ENCODE measurements at places on chromosomes 4 and X.

GRCh38 chrX:30887721-30888120 lies 1.3 kb downstream of the TAB3 start:
- no peak for DNase-seq

- no peak for DNase-seq
Measured at GRCh38 chrX:9315086-9315485, 149.8 kb upstream of the TBL1X start.

DNA sequence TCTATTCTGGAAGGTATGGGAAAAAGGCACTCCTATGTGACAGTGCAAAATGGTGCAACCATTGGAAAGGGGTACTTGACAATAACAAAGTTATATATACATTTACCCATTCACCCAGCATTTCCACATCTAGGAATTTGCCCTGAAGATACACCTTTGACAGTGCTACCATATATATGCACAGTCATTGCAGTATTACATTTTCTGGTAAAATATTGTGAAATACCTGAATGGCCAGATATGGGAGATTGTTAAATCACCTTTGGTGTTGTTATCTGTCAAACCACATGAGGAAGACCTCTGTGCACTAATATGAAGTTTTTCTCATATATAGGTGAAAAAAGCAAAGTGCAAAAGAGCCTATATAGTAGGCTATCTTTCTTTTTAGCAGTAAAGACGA lies 53.5 kb downstream of the SMAD1 start:
- DNase-seq, result no peak

- no peak for DNase-seq
Measured at GRCh38 chr4:17469931-17470674, 41.8 kb downstream of the QDPR start.

DNA sequence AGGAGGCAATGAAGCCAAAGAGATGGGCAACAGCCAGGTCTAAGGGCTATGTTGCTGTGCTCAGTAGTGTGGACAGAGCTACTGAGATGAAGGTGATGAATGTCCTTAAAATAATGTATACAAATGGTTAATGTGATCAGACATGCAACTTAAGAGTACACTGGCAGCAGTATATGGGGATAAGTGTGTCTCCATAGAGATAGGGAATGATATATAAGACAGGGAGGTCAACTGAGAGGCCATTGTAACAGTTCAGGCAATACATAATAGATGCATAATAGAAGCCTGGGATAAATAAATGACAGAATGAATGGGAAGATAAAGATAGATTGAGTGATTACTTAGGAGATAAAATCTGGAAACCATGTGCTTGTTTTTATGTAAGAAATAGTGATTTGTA lies 250.0 kb downstream of the CFAP299 start:
- DNase-seq, result no peak

- no peak for DNase-seq
Measured at GRCh38 chr4:78902298-78902697, 36.9 kb downstream of the PAQR3 start.

GRCh38 chr4:182752158-182752910 lies 164.9 kb downstream of the DCTD start:
- no peak for DNase-seq

- no peak for DNase-seq
Measured at GRCh38 chr4:82696117-82696860, 102.3 kb downstream of the SCD5 start.

GRCh38 chrX:13235930-13236329 lies 83.9 kb downstream of the ATXN3L start:
- DNase-seq, result no peak

DNA sequence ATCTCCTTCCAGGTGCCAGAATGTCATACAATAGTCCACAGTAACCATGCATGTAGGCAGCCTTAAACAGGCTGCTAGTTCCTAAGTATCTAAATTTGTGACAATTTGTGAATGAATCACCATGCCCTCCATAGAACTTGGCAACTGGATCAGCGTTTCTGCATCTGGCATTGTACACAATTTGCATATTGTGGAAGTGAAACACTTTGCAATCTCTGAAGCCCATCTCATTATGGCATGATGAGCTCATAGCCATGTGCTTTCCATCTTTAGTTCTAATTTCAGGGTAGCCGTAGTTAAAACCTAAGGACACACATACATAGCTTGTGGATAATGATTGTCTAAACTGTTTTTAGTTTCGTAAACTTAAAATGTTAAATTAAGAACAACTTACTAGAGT lies 573.6 kb downstream of the PPP4R3C start:
- no peak for DNase-seq

GRCh38 chr4:137961051-137961438 lies 281.1 kb downstream of the SLC7A11 start:
- DNase-seq, result no peak

DNA sequence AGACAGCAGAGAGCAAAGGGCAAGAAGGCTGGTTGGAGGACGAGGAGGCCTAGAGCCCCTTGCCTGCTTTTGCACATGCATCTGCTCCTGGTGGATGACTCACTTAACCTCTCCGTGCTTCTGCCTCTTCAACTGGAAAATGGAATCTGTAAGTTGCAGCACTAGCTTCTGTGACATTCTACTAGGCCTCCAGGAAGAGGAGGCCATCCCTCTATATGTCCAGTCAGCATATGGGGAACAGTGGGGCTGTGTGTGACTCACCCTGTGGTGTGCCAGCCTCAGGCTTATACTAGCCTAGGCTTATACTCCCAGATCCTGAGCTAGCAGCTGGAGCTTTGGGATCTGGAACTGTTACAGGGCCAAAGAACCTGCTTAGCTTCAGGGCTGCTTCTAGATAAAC lies 36.0 kb downstream of the RTL9 start:
- no peak for DNase-seq

- no peak for DNase-seq
Measured at GRCh38 chr4:184281231-184282139, 63.8 kb upstream of the ENPP6 start.

DNA sequence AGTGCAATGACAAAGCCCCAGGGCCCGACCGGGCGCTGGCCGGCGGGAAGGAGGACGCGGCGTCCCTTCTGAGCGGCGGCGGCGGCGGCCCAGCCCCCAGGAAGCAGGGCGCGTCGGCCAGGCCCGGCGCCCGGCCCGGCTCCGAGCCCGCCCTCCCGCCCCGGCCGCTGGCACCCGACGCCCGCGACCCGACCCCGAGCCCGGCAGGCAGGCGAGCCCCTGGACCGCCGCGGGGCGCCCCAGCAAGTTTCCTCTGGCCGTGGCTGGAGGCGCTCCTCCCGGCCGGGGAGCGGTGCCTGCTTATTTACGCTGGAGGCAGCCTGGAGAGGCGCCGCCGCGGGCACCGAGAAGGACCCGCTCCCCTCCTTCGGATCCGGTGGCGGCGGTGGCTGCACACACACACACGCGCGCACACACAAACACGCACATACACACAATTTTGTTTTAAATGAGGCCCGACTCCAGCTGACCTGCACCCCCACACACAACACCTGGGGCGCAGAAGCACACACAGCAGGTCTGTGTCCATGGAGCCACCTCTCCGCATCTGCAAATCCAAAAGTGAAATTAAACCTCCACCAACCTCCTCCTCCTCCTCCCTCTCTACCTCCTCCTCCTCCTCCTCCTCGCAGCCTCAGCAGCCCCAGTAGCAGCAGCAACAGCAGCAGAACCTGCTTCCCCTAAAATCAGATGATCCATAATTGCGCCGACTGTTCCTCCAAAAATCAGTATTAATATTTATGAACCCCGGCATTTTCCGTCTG lies 669 bp downstream of the IRF2 start:
- peak; percentile 29 for DNase-seq

DNA sequence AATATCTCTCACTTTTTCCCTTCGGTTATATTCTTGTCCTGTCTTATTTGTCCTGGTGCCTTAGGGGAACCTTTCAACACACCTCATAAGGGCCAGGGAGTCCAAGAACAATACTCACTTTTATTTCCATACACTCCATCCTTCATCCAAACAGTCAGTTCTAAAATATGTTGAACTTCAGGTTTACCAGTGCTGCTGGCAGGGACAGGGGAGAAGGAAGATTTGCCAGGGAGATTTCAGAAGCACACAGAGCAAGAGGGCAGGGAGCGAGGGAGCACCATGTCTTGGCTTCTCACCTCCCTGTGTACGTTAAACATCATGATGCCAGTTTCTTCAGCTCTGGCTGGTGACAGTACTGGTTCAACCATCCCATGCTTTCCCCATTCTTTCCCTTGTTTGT lies 631.1 kb upstream of the FAT1 start:
- DNase-seq, result no peak

DNA sequence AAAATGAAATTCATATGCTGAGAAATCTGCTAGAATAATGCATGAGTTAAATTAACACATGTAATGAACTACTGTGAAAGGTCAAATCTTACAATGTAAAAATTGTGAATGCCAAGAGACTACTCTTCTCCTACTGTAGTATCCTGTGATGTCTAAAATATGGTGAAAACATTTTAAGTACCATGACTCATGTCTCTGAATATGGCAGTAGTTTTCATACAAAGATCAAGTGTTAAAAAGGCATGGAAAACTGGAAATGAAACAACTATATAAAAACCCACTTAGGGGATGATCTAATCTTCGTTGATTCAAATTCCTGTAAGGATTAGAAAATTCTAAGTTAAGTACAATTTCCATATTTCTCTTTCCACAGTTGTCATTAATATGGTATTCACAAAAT lies 221.3 kb downstream of the PPP3CA start:
- no peak for DNase-seq

- no peak for DNase-seq
Measured at GRCh38 chrX:153495903-153496589, 1.3 kb downstream of the BGN start.

DNA sequence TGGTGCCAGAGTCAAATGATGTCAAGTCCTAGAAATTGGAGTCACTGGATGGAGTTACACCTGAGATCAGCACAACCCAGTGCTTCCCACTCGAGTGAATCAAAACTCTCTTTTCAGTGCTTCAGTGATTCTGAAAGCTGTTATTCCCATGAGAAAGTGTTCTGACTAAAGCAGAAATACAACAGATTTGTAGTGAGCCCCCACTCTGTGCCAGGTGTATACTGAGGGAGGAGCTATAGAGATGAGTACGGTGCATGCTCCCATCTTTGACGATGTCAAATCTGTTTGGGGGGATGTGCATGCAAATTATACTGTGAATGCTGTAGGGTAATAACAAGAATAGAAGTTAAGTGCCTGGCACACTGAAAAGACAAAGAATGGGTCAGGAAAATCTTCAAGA lies 330.2 kb downstream of the HS3ST1 start:
- DNase-seq, result no peak

GRCh38 chr4:111450867-111451266 lies 694.4 kb upstream of the FAM241A start:
- no peak for DNase-seq

DNA sequence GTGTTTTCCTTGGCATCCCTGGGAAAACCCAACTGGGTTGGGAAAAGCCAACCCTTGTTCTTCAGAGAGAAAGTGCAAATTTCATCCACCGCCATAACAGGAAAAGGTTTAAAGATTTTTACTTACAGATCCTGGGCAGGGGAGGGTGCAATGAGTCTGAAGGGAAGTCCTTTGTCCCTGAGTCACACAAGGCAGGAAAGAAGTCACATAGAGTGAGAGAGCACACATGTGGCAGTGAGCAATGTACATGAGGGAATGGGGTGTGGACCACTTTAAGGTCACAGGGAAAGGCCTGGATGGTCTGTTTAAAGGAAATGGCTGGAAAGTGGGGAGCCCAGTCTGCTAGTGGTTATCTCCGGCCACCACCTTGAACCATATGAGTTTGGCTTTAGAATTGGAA lies 248.9 kb downstream of the HS3ST1 start:
- no peak for DNase-seq

GRCh38 chrX:151419782-151420181 lies 22.8 kb downstream of the VMA21 start:
- no peak for DNase-seq

- no peak for DNase-seq
Measured at GRCh38 chr4:106830879-106831278, 205.2 kb downstream of the DKK2 start.

DNA sequence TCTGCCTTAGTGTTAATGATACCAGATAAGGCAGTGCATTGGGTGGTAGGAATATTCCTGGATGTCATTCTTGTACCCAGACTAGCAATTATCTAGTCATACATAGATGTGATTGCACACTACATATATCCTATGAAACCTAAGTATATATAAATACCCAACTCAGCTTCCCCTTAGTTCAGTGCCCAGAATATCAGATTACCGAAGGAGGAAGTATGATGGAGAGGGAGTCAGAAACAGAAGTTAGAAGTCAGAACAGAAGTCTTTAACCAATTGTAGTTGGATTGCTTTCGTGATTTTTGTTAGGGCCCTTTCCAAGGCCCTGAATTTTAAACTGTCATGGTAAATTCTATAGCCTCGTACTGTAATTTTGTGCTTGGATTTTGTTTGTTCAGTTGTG lies 42.9 kb downstream of the MOB1B start:
- DNase-seq, result no peak

- no peak for DNase-seq
Measured at GRCh38 chr4:74541667-74542066, 96.7 kb downstream of the AREG start.

- DNase-seq, result no peak
Measured at GRCh38 chr4:170497689-170498088, 407.9 kb upstream of the AADAT start.

GRCh38 chrX:15973946-15974345 lies 119.3 kb upstream of the AP1S2 start:
- no peak for DNase-seq

DNA sequence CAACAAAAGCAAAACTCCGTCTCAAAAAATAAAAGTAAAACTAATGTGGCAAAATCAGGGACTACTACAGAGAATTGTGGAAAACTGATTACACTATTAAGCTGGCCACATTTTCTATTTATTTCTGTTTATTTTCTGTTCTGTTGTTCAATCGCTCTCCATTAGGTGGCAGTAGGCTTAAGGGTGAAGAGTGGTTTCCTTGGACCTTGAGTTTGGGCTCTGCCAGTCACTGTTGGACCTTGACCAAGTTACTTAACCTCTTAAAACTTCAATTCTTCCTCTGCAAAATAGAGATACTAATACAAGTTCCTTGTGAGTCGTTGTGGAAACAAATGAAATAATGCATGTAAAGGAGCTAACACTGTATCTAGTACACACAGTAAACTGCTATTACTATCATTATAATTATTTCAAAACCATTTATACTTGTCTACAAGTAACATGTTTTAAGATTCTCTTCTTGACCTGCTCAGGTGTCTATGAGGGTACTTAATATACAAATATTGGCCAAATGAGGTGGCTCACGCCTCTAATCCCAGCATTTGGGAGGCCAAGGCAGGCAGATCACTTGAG lies 15.2 kb downstream of the HSD17B11 start:
- DNase-seq, result no peak

- no peak for DNase-seq
Measured at GRCh38 chrX:65688403-65688871, 21.0 kb downstream of the MSN start.
